ENCODE measurements at places on chromosomes 6 and 20. TPM values are rescaled to one million over a fixed set of nuclear protein-coding genes. Genes with fewer than 3 reads are reported as not detected.

DNA sequence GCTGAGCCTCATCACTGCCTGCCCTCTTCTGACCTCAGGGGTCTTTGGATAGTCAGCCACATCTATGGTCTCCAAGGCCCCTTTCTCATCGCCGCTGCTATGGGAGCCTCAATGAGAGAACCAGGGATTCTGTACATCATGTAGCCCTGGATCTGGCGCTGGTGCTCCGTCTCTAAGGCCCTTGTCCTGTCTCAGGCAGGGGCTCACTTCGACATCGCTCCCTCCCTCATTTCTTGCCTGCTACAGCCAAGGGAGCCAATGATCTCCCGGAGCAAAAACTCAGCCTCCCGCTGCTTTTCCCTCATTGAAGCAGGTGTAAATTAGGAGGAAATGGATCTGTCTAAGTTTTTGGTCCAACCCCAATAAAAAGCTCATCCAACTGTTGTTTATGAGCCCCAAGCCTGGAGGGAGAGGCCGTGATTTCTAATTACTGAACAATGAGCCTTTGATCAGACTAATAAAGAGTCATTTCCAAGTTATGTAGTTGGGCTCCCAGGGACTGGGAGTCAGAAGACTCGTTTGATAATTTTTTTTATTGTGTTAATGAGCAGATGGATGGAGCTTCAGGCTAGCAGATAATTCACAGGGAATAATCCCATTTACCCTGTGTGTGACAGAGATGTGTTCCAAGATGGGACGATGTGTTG lies 30.9 kb downstream of the LBP start:
- no peak for DNase-seq

DNA sequence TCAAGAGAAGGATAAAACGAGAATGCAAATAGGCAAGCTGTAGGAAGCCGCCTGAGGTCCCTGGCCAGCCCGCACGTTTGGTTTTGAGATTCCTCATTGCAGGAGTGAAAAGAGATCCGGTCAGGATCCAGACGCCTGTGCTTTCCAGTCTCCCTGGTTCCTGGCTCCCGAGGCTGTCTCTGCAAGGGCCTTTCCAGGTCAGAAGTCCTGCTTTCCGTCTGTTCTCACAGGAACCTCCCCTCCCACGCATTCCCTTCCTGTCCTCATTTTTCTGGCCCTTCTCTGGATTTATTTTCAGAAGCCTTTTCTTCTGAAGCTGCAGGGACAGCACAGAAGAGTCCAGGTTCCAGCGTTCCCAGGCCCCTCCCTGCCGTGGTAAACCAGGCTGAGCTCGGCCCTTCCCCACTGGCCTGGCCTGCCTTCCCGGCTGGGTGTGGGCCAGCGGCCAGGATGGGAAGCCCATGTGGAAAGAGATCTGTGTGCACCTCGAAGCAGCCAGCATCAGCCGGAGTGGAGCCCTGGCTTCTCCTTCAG lies 54.0 kb downstream of the TMEM242 start:
- no peak for DNase-seq

DNA sequence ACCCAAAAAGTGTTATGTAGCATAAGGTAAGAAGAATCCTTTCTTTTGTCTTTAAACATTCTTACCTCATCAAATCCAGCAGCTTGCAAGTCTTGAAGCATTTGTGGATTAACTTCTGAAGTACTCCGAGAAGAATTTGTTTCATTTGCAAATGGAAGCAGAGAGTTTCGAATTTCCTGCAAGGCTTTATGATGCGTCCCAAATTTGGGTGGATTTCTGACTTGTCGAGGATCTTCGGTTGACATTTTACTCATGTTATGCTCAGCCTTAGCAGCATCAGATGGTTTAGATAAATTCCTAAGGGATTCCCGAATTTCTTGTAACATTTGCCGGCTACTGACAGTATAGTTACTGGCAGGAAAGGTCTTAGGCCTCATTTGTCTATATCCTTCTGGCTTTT lies 16.2 kb downstream of the LATS1 start:
- no peak for DNase-seq

DNA sequence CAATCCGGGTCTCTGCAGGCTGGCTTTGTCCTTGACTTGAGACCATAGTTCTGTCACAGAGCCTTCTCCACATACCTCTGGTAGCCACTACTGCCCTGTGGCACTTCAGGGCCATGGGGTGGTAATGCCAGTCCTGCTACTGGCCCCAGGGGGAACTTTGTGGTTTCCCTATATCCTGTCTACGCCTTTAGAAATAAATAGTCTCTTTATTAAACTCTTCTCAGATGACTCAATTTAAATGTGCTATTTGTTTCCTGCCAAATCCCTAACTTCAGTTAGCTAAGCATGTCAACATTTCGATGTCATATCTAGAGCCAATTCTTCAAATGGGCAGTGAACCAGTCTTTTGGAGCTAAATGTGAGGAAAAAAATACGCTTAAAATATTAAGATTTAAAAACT lies 60.1 kb downstream of the SEL1L2 start:
- DNase-seq, result no peak

GRCh38 chr6:130692659-130693058 lies 134.5 kb upstream of the SMLR1 start:
- DNase-seq, result no peak

DNA sequence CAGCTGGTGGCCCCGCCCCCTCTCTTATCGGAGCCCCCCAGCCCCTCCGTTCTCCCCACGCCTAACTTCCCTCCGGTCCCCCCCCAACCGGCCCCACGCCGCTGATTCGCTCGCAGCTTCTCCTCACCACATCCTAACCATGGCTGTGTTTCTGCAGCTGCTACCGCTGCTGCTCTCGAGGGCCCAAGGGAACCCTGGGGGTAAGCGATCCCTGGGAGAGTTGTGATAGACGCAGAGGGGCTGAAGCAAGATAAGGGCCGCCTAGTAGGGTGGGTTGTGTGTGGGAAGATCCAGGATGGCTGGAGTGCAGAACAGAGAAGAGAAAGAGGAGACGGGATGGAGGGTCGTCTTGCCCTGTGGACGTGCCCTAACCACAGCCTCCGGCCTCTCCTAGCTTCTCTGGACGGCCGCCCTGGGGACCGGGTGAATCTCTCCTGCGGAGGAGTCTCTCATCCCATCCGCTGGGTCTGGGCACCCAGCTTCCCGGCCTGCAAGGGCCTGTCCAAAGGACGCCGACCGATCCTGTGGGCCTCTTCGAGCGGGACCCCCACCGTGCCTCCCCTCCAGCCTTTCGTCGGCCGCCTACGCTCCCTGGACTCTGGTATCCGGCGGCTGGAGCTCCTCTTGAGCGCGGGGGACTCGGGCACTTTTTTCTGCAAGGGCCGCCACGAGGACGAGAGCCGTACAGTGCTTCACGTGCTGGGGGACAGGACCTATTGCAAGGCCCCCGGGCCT lies at the start of gene MPIG6B:
MPIG6B (plus strand) TSS at position 129 of the 735 bp plus-strand sequence; CDS start at position 140, 11 bp downstream.
- no peak for DNase-seq

- DNase-seq, result no peak
Measured at GRCh38 chr6:54320871-54321270, 12.6 kb downstream of the TINAG start.

- DNase-seq, result peak; percentile 40
Measured at GRCh38 chr20:5835321-5835821, 85.2 kb downstream of the SHLD1 start.

GRCh38 chr6:149600508-149600907 lies 34.3 kb downstream of the GINM1 start:
- DNase-seq, result no peak

- no peak for DNase-seq
Measured at GRCh38 chr20:20096421-20096820, 44.1 kb downstream of the CFAP61 start.

- peak; percentile 93 for DNase-seq
Measured at GRCh38 chr20:63520504-63520933, at the start of gene PPDPF. TSS of gene PPDPF (plus strand) at chr20:63520765. CDS start at chr20:63521309, 544 bp downstream.

- no peak for DNase-seq
Measured at GRCh38 chr20:9119776-9120175, 50.9 kb downstream of the PLCB4 start.

- DNase-seq, result peak; percentile 37
Measured at GRCh38 chr20:56454754-56455153, 13.7 kb upstream of the RTF2 start.

- no peak for DNase-seq
Measured at GRCh38 chr6:36248980-36249379, 20.9 kb upstream of the PNPLA1 start.

GRCh38 chr6:170165471-170166117 lies 125.3 kb downstream of the DLL1 start:
- DNase-seq, result no peak

DNA sequence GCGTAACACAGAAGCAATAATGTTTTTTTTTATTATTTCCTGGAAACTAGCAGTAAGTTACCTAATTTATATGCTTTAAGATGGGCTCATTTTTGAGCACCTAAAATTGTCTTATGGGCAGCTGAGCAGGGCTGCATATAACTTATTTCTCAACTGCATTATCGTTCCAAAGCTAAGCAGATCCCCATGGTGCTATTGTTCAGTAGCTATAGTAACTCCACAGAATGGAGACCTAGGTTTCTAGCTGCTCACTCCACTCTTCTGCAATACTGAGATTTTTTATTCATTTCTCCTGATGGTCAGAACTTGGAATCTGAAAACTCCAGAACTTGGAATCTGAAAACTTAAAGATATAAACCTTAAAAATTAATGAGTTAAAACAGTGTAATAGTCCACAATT lies 18.7 kb downstream of the CRISP1 start:
- no peak for DNase-seq

DNA sequence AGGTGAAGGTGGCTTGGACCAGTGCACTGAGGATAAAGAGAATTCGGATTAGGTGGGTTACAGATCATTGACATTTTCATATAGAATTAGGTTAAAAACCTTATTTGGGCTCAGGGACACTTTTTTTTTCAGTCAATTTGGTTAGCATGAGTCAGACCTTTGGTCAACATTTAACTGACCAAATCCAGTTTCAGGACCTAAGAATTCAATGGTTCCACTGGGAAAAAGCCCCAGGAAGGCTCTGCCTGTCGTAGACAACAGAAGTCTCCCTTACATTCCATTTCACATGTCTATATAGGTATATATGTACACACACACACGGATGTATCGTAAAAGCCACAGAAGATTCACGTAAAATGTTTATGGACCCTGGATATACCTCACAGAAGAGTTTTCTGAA lies 184.2 kb upstream of the RREB1 start:
- no peak for DNase-seq

DNA sequence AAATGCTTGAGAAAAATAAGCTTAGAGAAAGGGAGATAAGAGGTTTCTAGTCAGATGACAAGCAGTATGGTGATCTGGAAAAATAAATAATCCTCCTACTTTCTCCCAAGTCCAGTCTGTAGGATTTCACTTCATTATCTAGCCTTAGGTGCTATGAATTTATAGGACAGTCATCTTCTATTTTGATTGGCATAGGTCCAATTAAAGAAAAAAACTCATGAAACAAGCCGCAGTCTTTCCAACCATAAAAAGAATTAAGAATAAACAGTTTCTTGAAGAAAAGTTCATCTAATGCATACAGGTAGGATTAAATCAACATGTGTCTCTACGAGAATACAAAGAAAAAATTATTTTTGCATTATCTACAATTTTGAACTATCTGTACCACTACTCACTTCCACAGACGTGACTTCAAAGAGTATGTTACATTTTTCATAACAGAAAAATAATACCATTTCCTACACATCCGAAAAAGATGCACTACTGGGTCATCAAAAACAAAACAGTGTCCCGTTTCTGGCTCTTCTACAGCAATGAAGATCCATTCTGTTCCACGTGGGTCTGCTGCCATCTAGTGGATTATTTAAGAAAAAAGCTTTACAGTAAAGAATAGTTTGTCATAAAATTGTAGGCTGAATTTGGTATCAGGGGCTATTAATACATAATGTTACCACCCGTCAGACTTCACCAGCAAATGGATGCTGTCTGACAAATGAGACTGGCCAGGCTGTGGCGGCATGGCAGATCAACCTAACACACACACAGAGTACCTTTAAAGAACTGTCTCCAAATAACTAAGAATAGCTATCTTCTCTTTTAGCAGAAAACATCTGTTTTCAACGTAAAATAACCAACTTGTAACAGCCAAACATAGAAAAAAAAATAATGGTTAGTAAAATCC lies 28.9 kb downstream of the STX7 start:
- peak; percentile 55 for DNase-seq

DNA sequence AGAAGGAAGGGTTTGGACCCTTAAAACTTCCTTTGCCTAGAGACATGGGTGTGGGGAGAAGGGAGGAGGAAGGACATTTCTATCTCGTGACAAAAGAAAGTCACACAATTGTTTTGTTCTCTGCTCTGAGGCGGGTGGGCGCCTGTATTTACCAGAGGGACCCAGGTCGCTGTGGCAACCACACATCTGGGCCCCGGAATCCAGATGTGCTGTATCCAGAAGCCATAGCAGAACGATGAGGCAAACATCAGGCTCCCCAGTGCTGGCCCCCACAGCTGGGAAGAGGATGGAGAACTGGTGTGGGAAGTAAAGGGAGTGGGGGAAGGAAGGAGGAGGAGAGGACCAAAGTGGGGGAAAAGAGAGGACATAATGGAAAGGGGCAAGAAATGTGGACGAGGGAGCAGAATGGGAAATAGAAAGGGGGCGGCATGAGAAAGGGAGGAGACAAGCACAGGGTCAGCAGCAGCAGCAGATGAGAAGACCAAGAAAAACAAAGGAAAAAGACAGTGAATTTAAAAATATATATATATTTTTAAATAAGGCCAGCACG lies 3.4 kb upstream of the TNXB start:
- DNase-seq, result no peak

DNA sequence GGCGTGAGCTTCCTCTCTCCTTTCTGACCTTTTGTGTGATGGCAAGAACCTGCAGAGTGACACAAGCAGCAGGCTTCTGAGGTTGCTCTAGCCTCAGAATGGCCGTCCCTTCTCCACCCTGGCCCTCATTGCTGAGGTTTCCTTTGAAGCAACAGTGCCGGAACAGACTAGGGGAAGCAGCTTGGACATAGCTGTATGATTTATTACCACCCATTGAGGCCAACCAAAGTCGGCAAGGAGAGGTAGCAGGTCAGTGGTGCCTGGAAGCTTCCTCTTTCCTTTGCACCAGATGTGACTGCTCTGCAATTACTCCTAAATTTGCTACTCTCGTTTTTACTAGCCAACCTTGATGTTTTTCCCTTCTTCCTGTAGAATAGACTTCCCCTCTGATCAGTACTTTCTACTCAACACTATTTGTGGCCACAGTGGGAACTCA lies 31.4 kb downstream of the PTPN1 start:
- DNase-seq, result no peak

DNA sequence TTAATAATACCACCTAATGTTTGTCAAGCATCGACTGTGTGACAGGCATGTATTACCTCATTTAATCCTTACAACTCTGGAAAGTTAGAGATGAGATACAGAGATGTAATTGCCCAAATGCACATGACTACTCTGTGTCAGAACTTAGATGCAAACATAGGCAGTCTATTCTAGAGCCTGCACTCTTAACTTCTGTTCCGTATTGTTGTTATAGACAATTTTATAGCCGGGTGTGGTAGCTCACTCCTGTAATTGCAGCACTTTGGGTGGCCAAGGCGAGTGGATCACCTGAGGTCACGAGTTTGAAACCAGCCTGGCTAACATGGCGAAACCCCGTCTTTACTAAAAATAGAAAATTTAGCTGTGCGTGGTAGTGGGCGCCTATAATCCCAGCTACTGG lies 15.0 kb downstream of the IFT52 start:
- DNase-seq, result no peak

Gene ARMC12
- total RNA-seq, result 3.0 TPM

Gene CRISP2
- total RNA-seq, result not detected

Gene DNAAF9
- 1.8 TPM for total RNA-seq

Gene CCM2L
- not detected for total RNA-seq

Gene RAMACL
- 0.41 TPM for total RNA-seq

Gene APOBEC2
- total RNA-seq, result not detected

Gene JPH2
- 0.07 TPM for total RNA-seq

Gene SIRPA
- not detected for total RNA-seq

Gene ERVFRD-1
- total RNA-seq, result not detected

Gene HIVEP1
- total RNA-seq, result 71.6 TPM

Gene SGK2
- total RNA-seq, result 0.27 TPM

Gene LY6G6F
- not detected for total RNA-seq

Gene TCF15
- not detected for total RNA-seq
